ENCODE measurements at places on chromosomes 13 and 19.

DNA sequence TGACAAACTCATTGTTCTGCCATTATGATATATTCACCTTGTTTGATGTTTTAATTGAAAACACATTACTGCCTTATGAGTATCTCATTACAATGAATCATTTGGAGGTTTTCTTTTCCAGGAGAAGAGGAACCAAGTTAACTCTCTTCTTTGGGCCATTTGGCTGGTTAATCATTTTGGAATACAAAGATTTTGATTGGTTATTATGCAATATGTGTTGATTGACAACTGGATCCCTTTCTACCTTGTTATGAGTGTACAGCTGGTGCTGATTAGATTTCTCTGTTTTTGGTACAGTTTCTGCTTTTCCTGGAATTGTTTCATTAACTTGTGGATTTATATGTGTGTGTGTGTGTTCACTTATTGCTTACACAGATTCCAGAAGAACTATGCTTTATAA is 49.2 kb upstream of the RGCC start:
- DNase-seq, result no peak

GRCh38 chr19:39423258-39424086 is 11.0 kb downstream of the PLEKHG2 start:
- DNase-seq, result no peak

DNA sequence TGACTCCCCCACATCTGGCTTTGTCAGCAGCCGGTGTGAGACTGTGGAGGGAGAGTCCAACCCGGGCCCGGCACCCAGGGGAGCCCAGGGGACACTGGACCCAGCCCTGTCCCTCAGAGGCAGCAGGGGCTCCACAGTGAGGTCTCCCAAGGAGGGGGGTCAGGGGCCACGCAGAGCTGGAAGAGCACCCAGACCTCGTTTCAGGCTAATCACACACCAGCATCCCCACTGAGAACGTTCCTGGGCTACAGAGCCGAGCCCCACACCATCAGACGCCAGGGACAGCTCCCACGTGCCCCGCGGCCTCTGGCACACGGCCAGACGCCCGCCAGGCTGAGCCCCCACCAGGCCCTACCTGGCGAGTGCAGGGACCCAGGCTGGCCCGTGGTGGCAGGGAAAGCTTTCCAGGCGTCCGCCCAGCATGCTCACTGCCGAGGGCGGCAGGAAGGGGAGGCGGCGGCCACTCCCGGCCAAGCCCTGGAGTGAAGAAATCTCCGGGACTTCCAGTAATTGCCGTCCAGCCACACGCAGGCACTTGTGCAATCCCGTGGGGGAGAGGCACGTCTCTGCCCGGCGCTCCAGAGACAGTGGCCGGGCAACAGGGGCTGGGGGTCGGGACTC is 19.2 kb downstream of the SBNO2 start:
- no peak for DNase-seq

GRCh38 chr19:39998501-39998900 is 1.6 kb downstream of the ZNF546 start:
- DNase-seq, result no peak

DNA sequence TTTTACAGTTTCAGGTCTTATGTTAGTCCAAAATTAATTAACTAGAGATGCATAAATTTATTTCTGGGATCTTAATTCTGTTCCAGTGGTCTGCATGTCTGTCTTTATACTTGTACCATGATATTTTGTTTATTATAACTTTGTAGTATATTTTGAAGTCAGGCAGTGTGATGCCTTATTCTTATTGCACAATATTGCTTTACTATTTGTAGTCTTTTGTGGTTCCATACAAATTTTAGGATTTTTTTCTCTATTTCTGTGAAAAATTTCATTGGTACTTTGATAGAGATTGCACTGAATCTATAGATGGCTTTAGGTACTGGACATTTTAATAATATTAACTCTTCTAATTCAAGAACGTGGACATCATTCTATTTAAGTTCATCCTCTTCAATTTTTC is 304.0 kb downstream of the GPC5 start:
- DNase-seq, result no peak

DNA sequence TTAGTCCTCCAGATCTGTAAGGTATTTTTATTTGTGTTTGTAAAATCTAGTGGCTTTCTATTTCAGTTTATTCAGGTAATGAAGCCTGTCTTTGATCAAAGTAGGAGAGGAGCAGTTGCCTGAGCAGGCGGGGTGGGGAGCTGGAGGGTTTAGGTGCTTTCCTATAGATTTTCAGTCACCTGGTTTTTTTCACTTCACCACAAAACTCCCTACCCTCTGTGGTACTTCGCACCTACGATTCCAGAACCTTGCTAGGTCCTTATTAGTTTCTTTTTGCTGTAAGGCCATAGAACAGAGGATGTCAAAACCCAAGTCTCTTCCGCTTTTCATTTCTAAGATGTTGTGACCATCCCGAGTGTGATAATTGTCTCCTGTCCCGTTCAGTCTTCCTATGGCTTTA is 26.6 kb downstream of the SLAIN1 start:
- DNase-seq, result no peak

DNA sequence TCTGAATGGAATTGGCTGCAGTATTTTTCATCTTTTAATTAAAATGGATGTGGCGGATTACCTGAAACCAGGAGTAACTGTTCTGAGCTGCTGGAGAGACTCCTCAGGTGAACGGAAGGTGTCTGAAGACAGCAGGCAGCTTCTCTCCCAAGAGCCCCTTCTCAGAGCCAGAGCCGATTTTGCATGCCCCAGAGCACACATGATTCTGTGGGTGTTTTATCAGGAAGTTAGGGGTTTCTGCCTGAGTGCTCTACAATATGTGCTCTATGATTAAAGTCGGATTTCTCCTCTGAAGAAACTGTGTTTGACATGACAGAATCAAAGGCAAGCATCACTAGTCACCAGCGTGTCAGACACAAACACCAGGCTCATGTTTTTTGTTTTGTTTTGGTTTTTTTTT is 60.7 kb upstream of the MCF2L start:
- DNase-seq, result no peak

- DNase-seq, result no peak
Measured at GRCh38 chr19:48913114-48913889, 13.2 kb downstream of the NUCB1 start.
